ENCODE measurements at places on chromosomes 7 and 10. TPM values are rescaled to one million over a fixed set of nuclear protein-coding genes. Genes with fewer than 3 reads are reported as not detected.

FBXO24 gene
- 0.53 TPM for polyA plus RNA-seq

PNLIPRP1 gene
- not detected for polyA plus RNA-seq

GNAT3 gene
- not detected for polyA plus RNA-seq

ADCYAP1R1 gene
- 16.3 TPM for polyA plus RNA-seq

ERLIN1 gene
- polyA plus RNA-seq: 12.0 TPM

CACNB2 gene
- polyA plus RNA-seq: 2.9 TPM

C7orf33 gene
- polyA plus RNA-seq: not detected

GBX1 gene
- not detected for polyA plus RNA-seq

NUPR2 gene
- polyA plus RNA-seq: 1.4 TPM

PTN gene
- 169 TPM for polyA plus RNA-seq

CDH23 gene
- 5.9 TPM for polyA plus RNA-seq

CRHR2 gene
- polyA plus RNA-seq: 0.49 TPM

NRCAM gene
- 106 TPM for polyA plus RNA-seq

ADAM22 gene
- polyA plus RNA-seq: 9.8 TPM

PTPRZ1 gene
- polyA plus RNA-seq: 26.3 TPM

INA gene
- 265 TPM for polyA plus RNA-seq

CAV2 gene
- polyA plus RNA-seq: 3.8 TPM

ZNF746 gene
- 12.5 TPM for polyA plus RNA-seq

DMTF1 gene
- 14.4 TPM for polyA plus RNA-seq

NPC1L1 gene
- not detected for polyA plus RNA-seq

PRRT4 gene
- polyA plus RNA-seq: 0.49 TPM

TAC1 gene
- 0.83 TPM for polyA plus RNA-seq

HOXA11 gene
- polyA plus RNA-seq: 20.1 TPM

RTKN2 gene
- polyA plus RNA-seq: 1.6 TPM

PLAC9 gene
- 6.4 TPM for polyA plus RNA-seq

CCL24 gene
- 1.4 TPM for polyA plus RNA-seq

HOXA3 gene
- polyA plus RNA-seq: 2.0 TPM

DCLRE1A gene
- polyA plus RNA-seq: 3.9 TPM

GPR15LG gene
- polyA plus RNA-seq: not detected

ATRNL1 gene
- polyA plus RNA-seq: 3.9 TPM

CYP3A7 gene
- polyA plus RNA-seq: not detected

SFXN2 gene
- polyA plus RNA-seq: 5.7 TPM

TMEM273 gene
- 7.4 TPM for polyA plus RNA-seq

NEUROD6 gene
- polyA plus RNA-seq: 2.6 TPM

PSAP gene
- polyA plus RNA-seq: 1,531 TPM

VSTM4 gene
- polyA plus RNA-seq: 15.5 TPM

LRRC18 gene
- polyA plus RNA-seq: not detected

SCIN gene
- 2.5 TPM for polyA plus RNA-seq

NAT16 gene
- 41.0 TPM for polyA plus RNA-seq

GIMAP4 gene
- 8.7 TPM for polyA plus RNA-seq

TAS2R40 gene
- polyA plus RNA-seq: not detected
